Activated naive CD4-positive, alpha-beta T cell treated with anti-CD3 and anti-CD28 coated beads, Interleukin-2, amount 50 U/mL, for 16 hours (primary cell): ENCODE measurements at places on chromosomes 13 and 19.

DNA sequence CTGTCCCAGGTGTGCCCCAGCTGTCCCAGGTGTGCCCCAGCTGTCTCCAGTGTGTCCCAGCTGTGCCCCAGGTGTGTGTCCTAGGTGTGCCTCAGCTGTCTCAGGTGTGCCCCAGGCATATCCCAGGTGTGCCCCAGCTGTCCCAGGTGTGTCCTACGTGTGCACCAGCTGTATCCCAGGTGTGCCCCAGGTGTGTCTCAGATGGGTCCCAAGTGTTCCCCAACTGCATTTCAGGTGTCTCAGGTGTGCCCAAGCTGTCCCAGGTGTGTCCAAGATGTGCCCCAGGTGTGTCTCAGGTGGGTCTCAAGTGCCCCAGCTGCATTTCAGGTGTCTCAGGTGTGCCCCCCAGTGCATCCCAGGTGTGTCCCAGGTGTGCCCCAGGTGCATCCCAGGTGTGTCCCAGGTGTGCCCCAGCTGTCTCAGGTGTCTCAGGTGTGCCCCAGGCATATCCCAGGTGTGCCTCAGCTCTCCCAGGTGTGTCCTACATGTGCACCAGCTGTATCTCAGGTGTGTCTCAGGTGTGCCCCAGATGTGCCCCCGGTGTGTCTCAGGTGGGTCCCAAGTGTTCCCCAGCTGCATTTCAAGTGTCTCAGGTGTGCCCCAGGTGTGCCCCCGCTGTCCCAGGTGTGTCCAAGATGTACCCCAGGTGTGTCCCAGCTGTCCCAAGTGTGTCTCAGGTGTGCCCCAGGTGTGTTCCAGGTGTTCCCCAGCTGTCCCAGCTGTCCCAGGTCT, 1.3 kb upstream of the GRK1 start:
- no peak for DNase-seq

GRCh38 chr19:16330368-16330801, 5.8 kb downstream of the KLF2 start:
- peak; percentile 95 for DNase-seq

GRCh38 chr13:30730526-30730925, 4.8 kb upstream of the ALOX5AP start:
- DNase-seq, result no peak

DNA sequence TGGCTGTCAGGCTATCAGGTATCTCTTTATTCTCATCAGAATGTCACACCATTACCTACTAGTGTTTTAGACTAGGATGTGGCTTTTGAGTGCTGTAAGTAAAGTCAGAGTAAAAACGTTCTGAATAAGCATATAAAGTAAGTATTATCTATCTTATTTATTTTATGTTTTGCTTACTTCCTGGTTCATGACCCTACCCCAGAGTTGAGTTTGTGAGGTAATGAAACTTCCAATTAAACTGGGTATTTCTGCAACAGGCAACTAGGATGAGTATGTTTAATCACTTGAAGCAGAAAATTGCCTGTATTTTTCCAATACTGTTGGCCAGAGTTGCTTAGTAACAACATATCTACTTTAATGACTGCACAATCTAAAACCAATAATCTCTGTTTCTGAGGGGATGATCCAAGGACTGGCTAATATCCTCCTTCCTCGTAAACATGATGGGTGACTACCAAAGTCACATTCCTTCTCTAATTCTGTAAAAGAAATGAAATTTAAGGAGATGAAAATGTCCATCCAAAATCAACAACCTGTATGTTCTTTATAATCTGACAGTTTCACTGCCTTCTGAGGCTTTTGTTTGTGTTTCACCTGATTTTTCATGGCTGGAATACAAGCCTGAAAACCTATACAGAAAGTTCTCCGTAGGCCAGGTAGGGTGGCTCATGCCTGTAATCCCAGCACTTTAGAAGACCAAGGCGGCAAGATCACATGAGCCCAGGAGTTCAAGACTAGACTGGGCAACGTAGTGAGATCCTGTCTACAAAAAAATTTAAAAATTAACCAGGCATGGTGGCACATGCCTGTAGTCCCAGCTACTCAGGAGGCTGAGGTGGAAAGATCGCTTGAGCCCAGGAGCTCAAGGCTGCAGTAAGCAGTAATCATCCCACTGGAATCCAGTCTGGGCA, 83.1 kb downstream of the ABCC4 start:
- no peak for DNase-seq

DNA sequence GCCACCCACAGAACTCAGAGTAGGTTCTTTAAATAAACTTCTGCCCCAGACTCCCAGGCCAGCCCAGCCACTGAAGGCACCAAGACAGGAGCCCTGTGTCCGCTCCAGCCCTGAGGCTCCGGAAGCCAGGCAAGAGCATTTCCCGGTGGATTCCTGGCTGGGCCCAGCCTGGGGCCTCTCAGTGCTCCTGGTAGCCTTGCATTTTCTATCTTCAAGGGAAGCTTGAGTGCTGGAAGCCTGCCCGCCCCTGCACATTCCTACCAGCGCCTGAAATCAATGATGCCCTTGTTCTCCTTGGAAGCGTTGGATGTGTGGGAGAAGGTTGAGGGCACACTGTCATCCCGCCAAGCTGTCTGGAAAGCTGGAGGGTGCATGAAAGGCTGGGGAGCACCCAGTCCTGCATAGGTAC, 70.3 kb downstream of the ALOX5AP start:
- no peak for DNase-seq

- DNase-seq, result no peak
These were observed 11.1 kb upstream of the CEACAM16 start for GRCh38 chr19:44687888-44688287.

GRCh38 chr13:30388406-30389283, 33.6 kb upstream of the UBE2L5 start:
- DNase-seq, result no peak

- DNase-seq, result no peak
These were observed 3.1 kb upstream of the GJB2 start for GRCh38 chr13:20195801-20196200.

- no peak for DNase-seq
These were observed 4.9 kb downstream of the ELOF1 start for GRCh38 chr19:11554160-11554559.

GRCh38 chr13:81493144-81493543, 1152.2 kb upstream of the SPRY2 start:
- DNase-seq, result no peak

DNA sequence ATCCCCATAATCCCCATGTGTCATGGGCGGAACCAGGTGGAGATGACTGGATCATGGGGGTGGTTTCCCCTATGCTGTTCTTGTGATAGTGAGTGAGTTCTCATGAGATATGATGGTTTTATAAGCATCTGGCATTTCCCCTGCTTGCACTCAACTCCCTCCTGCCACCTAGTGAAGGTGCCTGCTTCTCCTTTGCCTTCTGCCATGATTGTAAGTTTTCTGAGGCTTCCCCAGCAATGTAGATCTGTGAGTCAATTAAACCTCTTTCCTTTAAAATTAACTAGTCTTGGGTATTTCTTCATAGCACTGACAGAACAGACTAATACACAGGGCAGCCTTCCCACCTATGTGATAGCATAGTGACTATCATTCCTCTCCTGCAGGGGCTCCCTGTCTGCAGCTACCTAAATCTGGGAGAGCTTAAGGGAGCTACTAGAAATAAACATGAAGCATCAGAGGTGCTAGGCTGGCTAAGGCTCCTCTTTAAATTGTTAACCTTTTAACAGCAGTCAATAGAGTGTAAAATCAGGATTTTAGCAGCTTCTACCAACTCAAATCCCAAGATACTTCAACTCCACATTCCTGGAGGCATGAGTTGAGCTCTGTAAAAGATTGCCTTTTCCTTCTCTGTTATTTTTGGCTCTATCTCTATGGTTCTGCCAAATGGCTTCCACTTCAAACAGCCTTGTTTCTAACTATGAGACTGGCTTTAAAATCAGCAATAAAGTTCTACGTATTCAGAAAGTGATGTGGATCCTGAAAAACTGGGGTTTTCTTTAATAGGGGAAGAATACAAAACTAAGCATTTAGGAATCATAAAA, 112.3 kb downstream of the VWA8 start:
- DNase-seq, result no peak

DNA sequence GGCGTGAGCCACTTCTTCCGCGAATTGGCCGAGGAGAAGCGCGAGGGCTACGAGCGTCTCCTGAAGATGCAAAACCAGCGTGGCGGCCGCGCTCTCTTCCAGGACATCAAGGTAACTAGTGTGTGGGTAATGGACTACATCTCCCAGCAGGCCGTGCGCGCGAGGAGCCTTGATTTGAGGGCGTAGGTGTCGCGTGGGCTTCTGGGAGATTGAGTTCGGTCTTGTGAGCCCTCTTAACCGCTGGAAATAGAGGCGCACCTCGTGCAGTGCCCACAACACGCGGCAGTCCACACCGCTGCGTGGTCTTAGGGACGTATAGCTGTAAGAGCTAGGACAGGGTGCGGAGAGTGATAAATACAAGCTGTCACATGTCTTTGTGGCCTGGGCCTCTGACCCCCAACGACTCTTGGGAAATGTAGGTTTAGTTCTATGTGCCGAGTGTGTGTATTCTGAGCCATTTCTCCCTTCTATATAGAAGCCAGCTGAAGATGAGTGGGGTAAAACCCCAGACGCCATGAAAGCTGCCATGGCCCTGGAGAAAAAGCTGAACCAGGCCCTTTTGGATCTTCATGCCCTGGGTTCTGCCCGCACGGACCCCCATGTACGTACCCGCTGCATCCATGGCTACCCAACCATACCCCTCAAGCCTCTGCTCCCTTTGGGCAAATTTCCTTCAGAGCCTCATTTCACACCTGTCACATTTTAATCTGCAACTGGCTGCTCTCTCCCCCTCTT, 864 bp downstream of the FTL start:
- DNase-seq, result peak; percentile 90

GRCh38 chr13:76641056-76641455, 245.1 kb downstream of the KCTD12 start:
- DNase-seq, result no peak

DNA sequence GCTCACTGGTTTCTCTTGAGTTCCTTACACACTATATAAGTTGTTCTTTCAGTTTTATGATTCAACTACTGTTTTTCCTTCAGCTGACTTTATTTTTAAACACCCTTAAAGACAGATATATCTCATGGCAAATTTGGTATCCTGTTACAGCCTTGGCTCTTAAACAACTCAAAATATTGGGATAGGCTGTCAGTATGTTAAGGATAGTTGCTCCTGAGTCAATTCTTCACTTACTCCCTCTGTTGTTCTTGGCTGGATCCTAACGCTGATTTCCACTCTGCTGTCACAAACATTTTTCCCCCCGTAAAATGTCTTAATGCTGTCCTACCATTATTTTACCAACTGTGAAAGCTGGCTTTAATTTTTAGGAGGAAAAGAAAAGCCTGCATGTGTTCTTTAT, 1.2 kb downstream of the KCNRG start:
- no peak for DNase-seq

GRCh38 chr19:3434630-3435553, 45.4 kb downstream of the SMIM24 start:
- DNase-seq, result peak; percentile 97

DNA sequence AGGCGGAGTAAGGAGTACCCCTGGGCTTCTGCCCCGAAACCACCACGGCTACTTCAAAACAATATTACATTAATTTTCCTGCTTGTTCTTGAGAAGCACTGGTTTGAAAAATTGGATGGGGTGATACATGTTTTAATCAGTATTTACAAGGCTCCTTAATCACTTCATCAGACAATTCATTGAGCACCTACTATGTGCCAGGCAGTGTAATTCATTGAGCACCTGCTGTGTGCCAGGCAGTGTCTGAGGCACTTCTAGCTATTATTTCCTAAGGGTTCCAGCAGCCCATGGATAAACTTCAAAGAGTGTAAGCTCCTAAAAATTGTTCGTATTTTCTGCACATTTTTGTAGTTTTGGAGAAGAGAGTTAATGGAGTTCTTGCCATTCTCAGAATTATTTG, 1.6 kb upstream of the GAS6 start:
- no peak for DNase-seq

- DNase-seq, result no peak
These were observed 29.9 kb downstream of the UNC13A start for GRCh38 chr19:17658240-17658639.

- no peak for DNase-seq
These were observed 48.0 kb downstream of the COMP start for GRCh38 chr19:18742838-18743783.

- DNase-seq, result no peak
These were observed 756.5 kb downstream of the SLITRK1 start for GRCh38 chr13:83125791-83126190.

GRCh38 chr13:40624383-40624782, 42.1 kb downstream of the FOXO1 start:
- DNase-seq, result peak; percentile 57

- DNase-seq, result peak; percentile 5
These were observed 76.4 kb upstream of the MCF2L start for GRCh38 chr13:112892426-112893206.

DNA sequence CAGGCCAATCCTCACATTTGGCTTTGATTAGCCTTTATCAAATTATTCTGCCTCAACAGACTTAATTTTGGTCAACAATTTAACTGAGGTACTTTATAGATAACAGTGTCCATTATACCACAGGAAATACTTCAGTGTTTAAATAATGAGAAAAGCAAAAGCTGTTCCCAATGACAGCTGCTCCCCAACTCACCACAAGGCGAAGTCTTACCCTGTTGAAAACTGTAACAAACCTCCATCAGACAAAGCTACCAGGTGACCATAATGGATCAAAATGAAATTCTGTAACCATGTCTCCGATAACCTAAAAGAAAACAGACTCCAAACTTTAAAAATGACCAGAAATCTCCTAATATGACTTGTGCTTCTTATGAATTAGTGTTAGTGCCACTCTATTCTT, 50.3 kb downstream of the ZNF44 start:
- no peak for DNase-seq

GRCh38 chr13:34156841-34157365, 339.0 kb downstream of the RFC3 start:
- DNase-seq, result peak; percentile 13

DNA sequence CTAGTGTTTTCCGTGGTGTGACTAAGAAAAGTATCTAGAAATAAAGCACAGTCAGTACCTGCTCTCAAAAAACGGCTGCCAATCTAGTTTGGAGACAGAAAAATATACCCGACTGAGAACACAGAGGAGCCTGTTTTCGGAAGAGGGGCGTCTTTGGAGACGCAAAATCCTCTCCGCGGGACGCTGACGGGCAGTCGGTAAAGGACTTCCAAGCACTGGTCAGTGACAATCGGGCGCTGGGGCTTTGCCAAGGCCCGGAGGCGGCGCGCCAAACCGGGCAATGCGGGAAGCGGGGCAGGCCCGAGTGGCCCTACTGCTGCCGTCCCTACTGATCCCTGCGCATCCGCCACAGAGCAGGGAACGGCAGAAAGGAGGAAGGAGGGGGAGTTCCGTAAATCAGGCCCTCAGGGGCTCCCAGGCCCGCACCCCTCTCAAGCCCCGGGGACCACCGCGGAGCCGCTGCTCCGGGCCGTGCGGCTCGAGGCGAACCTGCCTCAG, 588 bp upstream of the DPY19L3 start:
- DNase-seq, result no peak
